ENCODE measurements at places on chromosomes 5 and 9.

GRCh38 chr5:115072266-115073064 is 97.2 kb downstream of the TRIM36 start:
- DNase-seq = no peak

DNA sequence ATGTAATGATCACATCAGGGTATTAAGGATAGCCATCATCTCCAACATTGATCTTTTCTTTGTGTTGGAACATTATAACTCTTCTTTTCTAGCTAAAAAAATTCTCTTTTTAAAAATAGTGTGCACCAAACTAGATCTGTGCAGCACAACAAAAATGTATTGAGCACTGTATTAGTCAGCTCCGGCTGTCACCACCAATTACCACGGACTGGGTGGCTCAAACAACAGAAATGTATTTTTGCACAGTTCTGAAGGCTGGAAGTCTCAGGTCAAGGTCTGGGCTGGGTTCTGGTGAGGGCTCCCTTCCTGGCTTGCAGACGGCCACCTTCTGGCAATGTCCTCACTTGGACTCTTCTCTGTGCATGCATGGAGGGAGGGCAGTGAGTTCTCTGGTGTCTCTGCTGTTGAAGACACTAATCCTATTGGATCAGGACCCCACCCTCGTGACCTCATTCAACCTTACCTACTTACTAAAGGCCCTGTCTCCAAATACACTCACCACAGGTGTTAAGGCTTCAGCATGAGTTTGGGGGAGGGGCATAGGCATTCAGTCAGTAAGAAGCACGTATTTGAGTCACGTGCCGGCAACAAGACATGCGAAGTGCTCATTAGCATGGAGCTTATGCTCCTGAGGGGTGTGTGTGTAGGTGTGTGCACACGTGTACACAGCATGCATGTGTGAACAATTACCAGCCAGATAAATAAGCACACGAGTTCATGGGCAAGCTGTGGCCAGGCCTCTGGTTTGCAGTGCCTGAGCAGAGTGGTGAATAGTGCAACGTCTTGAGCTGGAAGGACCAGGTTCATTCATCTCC is 89.4 kb upstream of the SH3PXD2B start:
- DNase-seq = no peak

DNA sequence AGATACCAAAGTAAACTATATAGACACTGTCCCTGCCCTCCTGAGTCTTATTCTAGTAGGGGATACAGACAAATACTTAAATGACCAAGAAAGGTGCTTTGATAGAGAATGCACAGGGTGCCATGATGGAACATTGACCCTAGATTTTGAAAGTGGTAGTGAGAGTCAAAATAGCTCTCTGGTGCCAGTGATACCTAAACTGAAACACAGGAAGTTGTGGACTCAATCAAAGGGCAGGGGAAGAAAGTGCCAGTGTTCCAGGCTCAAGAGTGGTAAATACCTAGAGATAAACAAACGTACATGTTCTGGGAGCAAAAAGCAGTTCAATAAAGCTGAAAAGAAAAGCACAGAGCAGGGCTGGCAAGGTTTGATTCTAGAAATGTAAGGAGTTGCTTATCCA is 267.6 kb downstream of the ISL1 start:
- no peak for DNase-seq

GRCh38 chr5:150671509-150672236 is 10.6 kb downstream of the MYOZ3 start:
- no peak for DNase-seq

GRCh38 chr5:67510204-67510603 is 313.6 kb upstream of the CD180 start:
- no peak for DNase-seq

DNA sequence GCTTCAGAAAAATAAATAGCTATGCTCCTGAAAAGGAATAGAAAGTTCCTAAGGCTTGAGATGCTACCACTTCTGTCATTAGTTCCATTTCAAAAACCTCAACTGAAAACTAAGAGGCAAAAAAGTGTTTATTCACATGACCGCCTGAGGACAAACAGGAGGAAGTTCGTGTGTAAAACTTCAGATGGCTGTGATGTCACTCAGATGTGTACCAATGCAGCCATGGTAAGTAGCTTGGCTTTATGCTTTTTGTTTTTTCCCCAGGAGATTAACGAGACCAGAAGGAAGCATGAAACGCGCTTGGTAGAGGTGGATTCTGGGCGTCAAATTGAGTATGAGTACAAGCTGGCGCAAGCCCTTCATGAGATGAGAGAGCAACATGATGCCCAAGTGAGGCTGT is 33.0 kb downstream of the LMNB1 start:
- no peak for DNase-seq

DNA sequence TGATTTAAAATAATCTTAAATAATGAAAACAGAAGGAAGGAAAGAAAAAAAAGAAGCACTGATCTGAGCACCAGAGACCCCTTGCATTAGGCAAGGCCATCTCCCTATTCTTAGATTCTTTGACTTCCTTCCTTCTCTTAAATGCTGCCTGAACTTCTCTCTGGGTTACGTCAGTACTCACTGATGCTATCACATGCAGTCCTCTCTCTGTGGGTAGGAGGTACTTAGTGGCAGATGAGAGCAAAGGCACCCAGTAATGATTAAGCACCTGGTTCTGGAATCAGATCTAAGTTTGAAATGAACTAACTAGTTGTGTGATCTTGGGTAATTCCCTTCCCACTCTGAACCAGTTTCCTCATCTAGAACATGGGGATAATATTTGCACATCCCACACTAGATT is 110.3 kb upstream of the TBC1D2 start:
- no peak for DNase-seq

GRCh38 chr5:158049459-158049858 is 190.5 kb upstream of the CLINT1 start:
- DNase-seq = no peak

DNA sequence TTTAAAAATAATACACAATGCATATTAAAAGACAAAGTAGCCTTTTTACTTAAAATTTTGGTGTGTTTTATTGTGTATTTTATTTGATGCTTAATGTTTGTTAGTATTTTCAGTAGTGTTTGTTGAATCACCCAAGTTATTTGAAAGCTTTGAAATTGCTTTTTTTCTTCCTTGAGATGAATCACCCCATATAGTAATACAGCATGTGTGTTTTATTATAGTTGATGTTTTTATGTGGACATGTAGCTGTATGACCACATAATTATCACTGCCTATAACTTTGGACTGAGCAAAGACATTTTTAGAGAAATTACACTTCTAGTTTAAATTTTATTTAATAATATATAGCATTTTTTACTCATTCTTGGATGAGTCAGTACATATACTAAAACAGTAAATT is 18.0 kb downstream of the FAM174A start:
- DNase-seq = no peak

Measured in cerebellar nuclear complex (tissue), 1 donor.